Dorsolateral prefrontal cortex (tissue), 122 donors: ENCODE measurements at places on chromosomes 2 and 18.

- no peak for DNase-seq
These were observed 285.1 kb downstream of the MYT1L start for GRCh38 chr2:2045950-2046349.

DNA sequence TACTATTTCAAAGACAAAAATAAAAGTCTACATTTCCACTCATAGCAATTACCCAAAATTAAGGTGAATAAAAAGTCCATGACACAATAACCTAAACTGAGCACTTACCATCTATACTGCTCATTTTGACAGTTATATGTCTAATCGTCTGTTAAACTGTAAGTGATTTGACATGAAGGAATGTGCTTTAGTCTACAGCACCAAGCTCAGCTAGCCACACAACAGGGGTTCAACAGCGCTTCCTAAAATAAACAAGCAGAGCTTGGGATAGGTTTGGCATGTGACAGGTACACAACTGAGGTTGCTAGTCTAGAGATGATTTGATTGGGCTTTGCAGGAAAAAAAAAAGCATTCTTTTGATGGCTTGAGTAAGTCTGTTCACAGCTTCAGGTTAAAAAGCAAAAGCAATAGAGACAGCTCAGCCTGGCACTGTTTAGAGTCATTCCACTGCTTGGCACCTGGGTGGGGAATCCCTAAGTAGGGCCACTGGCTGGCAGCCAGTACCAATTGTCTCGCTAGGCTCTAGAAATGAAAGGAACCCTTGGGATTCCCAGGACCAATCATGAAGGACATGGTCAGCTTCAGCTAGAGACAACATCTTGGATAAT lies 78.6 kb downstream of the BARD1 start:
- no peak for DNase-seq

DNA sequence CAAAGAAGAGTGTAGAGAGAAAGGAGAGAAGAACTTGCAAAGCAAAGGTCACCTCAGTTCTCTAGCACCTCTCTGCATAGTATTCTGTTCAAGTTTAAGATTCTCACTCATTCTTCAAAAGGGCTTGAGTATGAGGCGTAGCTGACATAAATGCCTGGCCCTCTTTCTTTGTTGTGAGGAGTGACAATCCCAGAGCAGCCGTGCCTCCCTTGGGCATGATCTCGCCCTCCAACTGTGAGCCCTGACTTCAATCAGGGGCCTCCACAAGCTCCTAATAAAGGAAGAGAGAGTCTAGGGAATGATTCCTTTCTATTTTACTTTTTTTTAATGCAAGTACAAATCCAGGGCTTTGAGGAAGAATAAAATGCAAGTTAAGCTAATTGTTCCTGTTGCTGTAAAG lies 402.7 kb downstream of the LRP1B start:
- DNase-seq = no peak

DNA sequence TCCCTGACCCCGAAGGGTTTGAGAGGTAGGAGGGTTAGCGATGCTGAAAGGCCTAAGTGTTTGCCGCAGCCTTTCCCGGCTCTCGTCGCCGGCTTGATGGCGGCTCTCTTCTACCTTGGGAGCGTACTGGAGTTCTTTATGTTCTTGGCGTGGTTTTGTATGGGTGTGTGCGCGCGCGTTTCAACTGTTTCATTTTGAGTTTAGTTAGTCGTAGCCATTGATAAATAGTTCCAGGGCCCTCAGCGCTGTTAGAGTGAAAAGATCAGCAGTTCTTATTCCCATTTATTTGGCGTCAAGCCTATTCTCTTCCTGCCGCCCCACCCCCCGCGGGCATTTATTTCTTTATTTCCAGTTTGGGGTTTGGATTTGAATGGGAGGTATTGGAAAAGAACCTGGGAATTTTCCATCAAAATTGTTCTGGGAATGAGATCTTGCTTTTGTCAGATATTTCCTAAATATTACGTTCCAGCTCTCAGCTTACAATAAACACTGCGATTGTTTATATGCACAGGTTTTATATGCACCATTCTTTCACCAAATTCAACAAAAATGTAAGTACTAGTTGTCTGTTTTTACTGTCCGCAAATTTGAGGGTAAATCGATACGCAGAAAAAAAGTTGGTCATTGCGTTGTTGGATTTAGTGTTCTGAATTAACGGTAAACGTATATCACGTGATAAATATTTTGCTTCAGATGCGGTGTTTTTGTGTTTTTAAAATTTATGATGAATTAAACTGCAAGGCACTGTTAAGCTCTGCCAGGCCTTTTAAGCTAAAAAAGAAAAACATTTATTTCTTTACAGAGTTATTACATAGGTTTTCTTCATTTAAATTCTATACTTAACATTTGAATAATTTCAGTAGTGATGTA lies 954 bp downstream of the CCNT2 start:
- no peak for DNase-seq

DNA sequence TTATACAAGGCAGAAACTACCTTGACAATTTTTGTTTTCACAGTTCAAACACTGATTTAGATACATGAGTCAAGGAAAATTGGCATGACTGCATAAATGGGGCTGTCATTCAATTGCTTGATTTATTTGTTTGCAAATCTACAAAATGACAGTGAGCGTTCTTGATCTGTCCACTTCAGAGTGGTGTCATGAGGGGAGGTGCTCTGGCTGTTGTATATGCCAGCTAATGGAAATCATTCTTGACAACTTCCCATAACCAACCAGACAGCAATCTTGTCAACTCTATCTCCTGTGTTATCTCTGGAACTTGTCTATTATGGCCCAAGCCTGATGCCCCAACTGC lies 120.6 kb upstream of the UGP2 start:
- no peak for DNase-seq

DNA sequence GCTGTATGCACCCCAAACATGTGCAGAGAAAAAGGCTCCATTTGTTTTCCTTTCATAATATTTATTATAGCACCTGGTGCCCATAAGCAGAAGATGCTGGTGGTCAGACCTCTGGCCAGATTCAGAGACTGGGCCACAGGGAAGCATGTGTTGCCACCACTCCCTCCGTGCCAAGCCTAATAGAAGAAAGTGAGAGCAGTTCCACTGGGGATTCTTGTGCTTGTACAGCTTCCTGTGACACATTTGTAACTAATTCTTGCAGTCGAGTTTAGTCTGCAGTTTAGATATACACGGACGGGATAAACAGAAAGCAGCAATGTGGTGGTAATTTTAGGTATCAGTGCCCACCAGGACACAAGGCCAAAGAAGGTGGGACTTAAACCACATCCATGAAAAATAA lies 135.4 kb upstream of the PIEZO2 start:
- no peak for DNase-seq

DNA sequence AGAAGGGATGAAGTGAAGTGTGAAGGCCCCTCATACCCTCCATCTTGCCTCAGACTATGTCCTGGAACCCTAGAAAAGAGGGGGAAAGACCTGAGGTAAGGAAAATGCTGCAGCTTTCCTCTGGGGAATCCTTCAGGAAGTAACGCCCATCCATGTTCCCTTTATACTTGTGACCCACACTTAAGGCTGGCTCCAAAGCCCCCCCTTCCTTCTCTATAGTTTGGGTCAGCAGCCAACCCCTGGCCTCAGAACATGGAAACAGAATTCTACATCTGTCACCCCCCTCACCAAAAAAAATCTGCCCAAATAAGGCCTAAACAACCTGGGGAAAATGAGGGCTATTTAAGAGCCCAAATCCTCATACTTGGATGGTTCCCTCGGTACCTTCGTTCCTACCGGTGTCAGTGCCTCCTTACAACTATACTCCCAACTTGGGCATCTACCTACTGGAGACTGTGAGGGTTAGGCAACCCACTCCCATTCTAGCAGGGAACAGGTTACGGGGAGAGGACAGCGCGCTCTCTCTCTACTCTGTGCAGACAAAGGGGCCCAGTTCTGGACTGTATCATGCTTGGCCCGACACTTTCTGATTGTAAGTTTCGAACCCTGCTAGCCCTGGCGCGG lies 689 bp downstream of the OST4 start:
- DNase-seq = peak; percentile 1

- no peak for DNase-seq
These were observed 843 bp downstream of the CYS1 start for GRCh38 chr2:10079266-10079869.

DNA sequence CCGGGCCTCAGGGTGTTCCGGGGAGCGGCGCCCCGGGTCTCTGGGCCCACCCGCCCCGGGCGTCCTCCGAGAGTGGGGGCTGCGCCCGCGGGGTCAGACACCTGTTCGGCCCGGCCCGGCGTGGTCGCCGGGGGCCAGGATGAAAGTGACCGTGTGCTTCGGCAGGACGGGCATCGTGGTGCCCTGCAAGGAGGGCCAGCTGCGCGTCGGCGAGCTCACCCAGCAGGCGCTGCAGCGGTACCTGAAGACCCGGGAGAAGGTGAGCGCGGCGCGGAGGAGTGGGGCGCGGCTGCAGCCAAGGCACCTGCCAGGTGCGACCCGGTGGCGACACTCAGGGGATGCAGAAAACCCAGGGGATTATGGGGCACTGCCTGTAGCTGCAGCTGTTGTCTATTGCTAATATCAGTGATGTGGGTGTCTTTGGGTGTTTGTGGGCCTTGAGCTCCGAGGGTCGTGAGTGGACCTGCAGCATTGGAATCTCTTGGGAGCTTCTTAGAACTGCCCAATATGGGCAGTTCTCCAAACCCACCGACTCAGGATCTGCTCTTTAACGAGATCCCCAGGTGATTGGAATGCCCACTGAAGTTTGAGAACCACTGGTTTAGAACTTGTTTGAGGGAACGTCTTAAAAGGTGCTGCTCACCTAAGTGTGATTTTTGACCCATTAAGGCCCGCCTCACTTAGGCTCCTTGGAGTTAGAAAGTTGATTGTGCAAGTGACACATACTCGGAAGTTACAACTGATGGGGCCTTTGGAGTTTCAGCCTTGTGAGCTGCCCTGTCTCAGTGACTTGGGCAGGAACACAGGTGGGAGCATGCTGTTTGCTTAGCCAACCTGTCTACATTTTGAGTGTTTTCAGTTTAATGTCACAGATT lies 823 bp downstream of the PARD3B start:
- no peak for DNase-seq

DNA sequence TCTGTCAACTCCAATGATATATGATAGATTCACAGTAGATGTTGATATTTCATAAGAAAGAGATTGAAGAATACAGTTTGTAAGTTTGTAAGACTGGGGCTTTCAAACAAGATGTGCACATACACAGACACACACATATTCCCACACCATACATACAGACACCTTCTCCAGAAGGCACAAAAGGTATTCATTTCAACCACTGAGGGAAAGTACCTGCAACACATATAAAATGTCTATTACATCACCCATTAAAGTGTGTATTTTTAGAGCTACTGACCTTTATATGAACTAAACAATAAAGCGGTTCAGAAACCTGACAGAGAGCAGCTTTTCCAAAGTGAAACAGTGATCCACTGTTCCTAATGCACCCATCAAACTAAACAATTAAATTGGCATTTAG lies 53.3 kb downstream of the CCDC148 start:
- DNase-seq = no peak

- no peak for DNase-seq
These were observed 23.2 kb upstream of the LPIN2 start for GRCh38 chr18:3036108-3036507.

GRCh38 chr18:42298759-42299675 lies 344.0 kb downstream of the PIK3C3 start:
- DNase-seq = peak; percentile 88

DNA sequence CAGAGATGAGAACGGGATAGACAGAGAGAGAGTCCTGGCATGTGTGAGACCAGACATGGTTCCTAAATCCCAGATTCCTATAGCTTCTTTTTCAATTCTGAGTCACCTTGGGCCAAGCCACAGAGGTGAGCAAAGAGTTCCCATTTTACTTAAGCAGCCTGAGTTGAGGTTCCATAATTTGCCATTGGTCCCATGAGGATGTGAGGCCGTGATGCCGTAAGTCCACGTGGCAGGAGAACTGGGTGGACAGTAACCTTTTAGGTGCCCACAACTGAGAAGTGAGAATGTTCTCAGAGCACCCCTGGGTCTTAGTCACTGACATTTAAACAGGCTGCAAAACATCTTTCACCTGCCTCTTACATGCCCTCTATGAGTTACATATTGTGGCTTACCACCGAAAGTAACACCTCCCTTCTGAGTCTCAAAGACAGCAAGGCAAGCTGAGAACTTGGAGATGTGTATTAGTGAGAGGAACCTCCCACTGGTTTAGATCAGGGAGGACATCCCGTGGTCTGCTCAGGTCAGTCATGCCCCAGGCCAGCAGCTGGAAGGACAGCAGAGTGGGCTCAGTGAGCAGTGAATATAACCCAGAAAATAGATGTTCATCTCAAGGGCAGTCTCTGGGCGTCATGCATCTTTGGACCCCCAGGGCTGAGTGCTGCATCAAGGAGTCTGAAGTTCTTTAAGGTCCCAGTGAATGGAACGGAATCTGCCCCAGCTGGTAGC lies 127.9 kb upstream of the LGALSL start:
- no peak for DNase-seq

GRCh38 chr2:66748939-66749338 lies 314.0 kb downstream of the MEIS1 start:
- DNase-seq = no peak

DNA sequence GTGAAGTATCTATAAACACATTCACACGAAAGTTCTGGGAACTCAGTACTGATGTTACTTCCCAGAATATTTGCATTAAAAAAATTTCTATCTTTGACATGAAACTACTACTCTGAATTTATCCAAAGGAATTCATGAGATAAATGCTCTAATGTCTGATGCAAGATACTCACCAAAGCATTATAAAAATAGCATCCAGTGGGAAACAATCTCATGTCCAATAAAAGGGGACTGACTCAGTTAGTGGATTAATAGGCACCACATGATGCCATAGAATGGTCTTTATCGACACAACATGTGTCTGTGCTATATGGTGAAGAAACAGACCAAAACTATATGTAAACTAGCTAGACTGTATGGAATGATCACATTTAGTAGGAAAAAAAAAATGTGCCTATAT lies 33.9 kb downstream of the LAMA3 start:
- DNase-seq = no peak

DNA sequence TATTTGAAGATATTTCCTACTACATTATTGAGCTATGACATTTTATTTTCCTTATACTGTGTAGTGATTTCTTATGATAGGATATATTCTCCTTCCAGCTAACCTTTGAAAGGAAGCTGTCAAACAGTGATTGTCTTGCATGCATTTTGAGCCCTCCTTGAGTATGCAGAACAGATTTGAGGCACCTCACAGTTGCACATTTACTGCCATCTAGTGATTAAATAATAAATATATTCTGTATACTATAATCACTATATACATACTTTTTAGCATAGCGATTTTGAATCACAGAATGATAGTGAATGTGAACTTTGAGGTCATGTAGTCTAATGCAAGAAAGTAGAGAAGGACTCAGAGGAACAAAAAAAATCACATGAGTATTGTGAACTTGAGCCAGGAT lies 268.4 kb upstream of the CDH19 start:
- DNase-seq = no peak

- DNase-seq = no peak
These were observed 38.1 kb downstream of the LDLRAD4 start for GRCh38 chr18:13256444-13257305.

GRCh38 chr2:126723281-126723815 lies 67.4 kb downstream of the GYPC start:
- DNase-seq = no peak

- DNase-seq = no peak
These were observed 13.6 kb upstream of the CYP27C1 start for GRCh38 chr2:127233710-127234109.

GRCh38 chr2:96092573-96092877 lies 23.8 kb downstream of the ADRA2B start:
- DNase-seq = no peak

- no peak for DNase-seq
These were observed 955.4 kb upstream of the FANCL start for GRCh38 chr2:59196491-59196890.
